DMS53 (cell line): ENCODE measurements at places on chromosomes 4 and X.

DNA sequence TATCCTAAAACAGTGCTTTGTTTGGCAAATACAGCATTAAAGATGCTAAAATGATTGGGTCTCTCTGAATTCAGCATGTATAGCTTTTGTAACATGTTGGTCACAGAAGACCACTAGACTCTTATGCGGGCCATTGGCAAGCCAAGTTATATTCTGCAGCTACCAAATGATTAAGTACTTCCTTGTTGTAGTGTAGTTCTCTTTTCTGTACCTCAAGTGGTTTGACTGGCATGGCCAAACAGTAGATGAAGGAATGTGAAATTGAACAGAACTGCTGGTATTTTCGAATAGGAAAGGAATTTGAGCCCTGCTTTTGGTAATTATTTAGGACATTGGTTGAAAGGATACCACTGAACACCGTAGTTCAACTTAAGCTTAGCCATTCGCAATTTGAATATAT lies 193.9 kb upstream of the GPC4 start:
- peak; percentile 12 for DNase-seq

GRCh38 chr4:185634066-185634652 lies 98.9 kb upstream of the PDLIM3 start:
- peak; percentile 36 for DNase-seq

DNA sequence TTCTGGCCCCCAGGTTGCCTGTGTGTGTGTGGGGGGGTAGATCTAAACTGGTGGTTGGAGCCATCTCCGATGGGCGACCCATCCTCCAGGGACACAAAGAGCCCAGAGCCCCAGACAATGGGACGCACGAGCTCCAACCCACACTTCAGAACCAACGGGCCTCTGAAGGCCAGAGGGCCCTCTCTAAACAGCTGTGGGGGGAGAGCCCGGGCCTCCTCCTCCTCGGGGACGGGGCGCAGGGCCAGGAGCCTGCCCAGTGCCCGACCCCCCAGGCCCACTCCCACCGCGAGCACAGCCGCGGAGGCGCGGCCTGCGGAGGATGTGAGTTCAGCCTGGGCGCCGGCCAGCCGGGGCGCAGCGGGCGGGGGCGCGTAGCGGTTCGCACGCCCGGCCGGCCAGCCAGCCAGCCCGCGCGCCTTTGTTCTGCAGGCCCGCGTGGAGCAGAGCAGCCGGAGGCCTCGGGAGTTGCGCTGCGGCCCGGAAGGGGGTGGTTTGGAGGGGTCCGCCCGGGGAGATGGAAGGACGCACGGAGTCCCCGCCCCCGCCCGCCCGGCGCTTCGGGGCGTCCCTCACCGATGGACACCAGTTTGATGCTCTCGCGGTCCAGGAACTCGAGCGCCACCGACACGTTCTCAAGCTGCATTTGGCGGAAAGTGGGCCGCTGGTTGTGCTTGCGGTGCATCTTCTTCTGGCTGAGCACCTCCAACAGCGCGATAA lies 4.0 kb downstream of the FLNA start:
- peak; percentile 66 for DNase-seq

DNA sequence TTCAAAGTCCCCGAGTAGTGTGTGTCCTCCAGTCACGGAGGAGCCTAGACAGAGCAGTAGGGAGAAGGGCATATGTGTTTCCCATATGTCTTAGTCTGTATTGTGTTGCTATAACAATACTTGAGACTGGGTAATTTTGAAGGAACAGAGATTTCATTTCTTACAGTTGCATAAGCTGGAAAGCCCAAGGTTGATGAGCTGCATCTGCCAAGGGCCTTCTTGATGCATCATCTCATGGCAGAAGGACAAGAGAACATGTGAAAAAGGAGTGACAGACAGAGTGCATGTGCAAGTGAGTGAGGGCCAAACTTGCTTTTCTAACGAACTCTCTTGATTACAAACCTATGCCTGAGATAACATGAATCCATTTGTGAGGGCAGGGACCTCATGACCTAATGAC lies 243.4 kb downstream of the ARHGAP10 start:
- DNase-seq, result no peak

DNA sequence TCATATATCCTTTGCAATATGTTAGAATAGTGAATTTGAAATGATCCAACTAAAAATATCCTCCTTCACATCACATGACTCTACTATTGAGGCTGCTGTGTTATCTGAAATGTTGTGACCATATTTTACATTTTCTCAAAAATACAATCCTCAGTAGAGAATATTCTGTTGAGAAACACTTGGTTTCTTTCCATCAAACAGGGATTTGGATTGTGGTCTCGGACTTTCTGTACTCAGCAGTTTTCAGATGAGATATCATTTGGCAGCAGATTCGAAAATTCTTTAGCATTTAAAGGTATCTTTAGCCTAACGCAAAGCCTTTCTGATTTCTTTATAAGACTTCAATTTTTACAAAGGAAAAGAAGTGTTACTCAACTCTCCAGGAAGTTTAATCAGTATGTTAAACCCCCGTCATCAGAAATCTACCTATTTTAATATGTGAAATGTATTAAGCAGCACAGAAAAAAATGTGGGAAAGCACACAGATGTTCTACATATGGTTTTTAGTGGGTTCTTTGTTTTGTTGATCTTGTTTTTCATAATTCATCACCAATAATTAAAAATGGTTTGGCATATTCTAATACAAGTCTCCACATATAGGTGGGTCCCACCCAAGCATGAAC lies 55.4 kb upstream of the ANXA3 start:
- no peak for DNase-seq

DNA sequence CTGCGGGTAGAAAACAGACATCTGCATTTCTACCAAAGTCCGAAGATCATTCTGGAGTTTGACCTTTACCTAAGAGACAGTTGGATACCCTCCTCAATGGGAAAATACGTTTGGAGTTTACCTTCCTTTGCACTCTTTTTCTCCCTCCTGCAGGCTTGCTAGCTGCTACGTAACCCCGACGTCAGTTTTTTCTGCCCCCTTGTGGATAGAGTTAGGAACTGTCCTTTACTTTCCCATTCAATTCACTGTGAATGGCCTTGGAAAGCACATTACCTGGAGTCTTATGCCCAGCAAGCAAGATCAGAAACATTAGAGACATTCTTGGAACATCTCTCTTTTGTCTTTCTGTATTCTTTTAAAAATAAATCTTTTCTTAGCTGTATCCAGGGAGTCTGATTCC lies 250.7 kb downstream of the NAP1L3 start:
- peak; percentile 78 for DNase-seq

GRCh38 chrX:130060122-130061069 lies 49.9 kb downstream of the ELF4 start:
- DNase-seq, result peak; percentile 89

- DNase-seq, result no peak
Observed at GRCh38 chr4:92357966-92358365, 54.2 kb downstream of the GRID2 start.

DNA sequence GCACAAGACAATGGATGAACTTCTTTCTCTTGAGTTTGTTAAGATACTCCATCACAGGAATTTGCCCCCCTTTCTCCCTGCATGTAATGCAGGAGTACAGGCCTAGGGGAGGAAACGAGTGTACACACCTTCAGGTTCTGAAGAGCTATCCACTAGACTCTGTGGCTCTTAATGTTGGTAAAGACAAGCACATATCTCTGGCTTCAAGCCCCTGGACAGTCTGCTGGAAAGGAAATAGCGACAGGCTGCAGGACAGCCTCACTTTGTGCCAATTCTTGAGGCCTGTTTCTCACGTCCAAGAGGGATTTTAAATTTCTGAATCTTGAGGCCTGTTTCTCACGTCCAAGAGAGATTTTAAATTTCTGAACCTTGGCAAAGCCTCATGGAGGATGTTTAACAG lies 87.1 kb downstream of the RLIM start:
- no peak for DNase-seq

- no peak for DNase-seq
Observed at GRCh38 chr4:126560794-126561193, 1072.0 kb upstream of the INTU start.

DNA sequence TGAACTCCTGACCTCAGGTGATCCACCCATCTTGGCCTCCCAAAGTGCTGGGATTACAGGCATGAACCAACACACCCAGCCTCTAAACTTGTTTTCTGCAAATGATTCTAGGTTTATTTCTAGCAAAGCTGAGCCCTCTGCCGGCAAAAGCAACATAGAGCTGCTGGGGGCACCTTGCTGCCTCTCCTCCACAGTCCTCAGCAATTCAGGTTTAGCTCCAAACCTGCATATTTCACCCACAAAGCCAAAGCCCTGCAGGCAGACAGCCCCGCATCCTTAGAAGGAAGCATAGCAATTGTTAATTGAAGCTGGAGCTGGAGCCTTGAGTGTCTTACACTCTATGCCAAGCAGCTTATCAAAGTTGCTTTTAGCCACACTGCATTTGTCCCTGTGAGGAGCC lies 24.9 kb upstream of the OCIAD2 start:
- DNase-seq, result no peak

DNA sequence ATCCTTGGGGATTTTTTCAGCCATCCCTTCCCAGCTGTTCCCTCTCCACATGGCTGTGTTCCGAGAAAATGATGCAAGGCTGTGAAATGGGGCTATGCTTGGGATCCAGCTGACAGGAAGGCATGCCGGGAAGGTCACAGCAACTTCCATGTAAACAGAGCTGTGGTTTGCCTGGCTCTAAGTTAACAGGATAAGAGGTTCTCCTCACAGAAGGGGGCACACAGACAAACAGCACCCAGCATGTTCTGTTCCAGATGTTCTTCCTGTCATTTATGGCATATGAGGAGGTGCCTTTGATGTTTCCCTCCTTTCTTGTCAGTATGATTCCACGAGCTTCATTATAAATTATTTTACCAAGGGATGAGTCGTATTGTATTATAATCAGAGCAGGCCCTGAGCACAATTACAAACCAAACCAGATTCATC lies 220.7 kb downstream of the ANTXR2 start:
- DNase-seq, result peak; percentile 76

- DNase-seq, result no peak
Observed at GRCh38 chr4:145307763-145308430, 127.5 kb upstream of the OTUD4 start.

GRCh38 chr4:108204518-108204917 lies 35.8 kb upstream of the LEF1 start:
- DNase-seq, result no peak

DNA sequence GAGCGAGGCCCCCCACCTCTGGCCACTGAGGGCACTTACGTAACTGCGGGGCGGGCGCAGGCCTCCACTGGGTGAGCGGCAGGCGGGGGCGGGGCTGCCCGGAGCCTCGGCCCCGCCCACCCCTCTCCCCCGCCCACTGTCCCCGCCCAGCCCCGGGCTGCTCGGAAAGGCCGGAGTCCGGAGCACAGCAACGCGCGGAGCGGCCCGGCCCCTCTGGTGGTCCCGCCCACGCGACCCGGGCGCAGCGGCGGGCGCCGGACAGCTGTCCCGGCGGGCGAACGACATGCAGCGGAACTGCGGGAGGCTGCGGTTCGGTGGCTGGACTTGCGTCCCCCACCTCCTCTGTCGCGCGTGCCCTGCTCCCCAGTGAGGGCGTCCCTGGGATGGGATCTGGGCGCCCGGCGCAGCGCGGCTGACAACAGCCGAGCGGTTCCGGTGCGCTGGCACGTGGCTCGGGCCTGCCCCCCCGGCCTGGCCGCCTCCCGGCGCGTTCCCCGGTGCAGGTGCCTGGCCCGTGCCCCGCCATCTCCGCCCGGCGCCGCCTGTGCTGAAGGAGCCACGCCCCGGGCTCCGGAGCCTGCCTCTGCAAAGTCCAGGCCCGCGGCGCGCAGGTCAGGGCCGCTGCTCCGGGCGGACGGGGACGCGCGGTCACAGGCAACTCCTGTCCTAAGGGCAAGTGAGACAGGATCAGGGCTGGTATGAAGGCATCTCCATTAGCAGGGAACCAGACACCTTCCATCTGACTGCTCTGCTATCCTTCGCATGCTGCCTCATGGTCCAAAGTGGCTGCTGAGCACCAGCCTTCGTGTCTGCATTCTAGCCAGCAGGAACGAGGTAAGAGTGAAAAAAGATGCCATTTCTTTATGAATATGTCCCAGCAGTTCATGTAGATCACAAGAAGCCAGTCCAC lies 21.8 kb upstream of the JAKMIP1 start:
- peak; percentile 91 for DNase-seq

- no peak for DNase-seq
Observed at GRCh38 chrX:15464704-15465103, 28.4 kb downstream of the PIR start.

DNA sequence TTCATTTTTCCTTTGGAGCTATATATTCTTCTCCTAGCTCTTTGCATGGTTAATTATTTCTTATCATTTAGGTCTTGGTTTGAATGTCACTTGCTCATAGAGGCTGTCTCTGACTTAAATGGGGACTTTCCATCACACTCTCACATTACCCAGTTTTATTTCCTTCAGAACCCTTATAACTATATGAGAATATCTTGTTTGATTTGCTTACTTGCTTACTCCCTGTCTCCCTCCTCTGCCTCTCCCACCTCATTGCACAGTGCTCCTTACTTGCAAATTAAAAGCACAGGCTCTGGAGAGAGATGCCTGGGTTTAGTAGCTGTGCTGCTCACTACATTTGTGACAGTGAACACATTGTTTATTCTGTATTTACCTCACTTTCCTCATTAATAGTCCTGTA lies 174.6 kb downstream of the SOWAHB start:
- DNase-seq, result no peak

- DNase-seq, result no peak
Observed at GRCh38 chr4:2334826-2335728, 73.2 kb upstream of the MXD4 start.

DNA sequence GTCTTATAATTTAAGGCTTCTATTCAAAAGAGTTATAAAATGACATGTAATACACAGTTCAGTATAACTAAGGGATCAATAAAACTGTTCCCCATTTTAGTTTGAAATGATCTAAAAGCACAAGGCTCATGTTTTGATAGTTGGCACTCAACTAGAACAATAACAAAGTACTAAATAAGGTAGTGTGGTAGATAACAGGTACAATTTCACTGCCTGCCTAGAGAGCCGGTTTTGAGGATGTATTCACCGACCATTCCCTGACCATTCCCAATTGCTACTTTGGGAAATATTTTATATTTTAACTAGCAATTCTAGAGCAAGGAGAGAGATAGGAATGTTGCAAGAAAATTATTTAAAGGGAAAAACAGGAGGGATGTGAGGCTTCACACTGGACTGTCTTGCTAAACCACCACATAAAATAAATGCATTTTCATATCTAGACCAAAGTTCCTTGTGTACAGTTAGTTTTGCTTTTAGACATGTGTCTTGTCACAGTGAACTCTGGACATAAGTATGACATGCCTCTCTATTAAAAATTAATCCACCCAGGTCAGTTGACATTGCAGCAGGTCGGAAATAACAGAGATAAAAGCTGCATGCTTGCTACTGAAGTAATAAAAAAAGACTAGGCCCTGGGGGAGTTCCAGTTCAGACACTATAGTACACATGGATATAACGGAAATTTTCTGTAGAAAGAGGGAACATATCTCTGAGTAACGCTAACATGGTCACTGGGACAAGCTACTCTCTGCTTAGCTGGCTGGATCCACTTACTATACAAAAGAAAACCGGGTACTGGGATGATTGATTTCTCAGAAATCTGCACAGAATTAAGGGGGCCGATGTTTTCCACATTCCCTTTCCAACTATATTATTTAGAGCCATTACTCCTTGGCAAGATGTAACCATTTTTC lies 56.3 kb upstream of the NAP1L5 start:
- no peak for DNase-seq

- no peak for DNase-seq
Observed at GRCh38 chr4:184819786-184820185, 6.0 kb downstream of the ACSL1 start.
